A172 (cell line): ENCODE measurements at places on chromosomes 13 and 19. TPM values are rescaled to one million over a fixed set of nuclear protein-coding genes. Genes with fewer than 3 reads are reported as not detected.

DNA sequence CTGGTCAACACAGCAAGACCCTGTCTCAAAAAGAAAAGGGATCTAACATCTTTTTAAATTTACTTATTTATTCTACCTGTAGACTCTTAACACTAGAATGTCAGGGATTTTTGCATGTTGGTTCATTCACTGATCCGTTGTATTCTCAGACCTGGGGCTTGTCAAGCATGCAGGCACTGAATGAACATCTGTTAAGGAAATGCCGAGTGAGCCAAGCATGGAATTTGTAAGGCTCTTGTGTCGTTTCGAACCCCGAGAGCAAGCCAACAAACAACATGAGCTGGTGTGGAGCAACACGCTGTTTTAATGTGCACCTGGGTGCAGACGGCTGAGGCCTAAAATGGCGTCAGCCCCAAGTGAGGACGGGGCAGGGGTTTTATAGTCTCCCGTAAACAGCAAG is 10.0 kb upstream of the OR1M1 start:
- DNase-seq = no peak

- DNase-seq = no peak
Measured at GRCh38 chr19:23547156-23547555, 139.9 kb downstream of the ZNF675 start.

GRCh38 chr19:46069806-46070341 is 29.1 kb upstream of the IGFL4 start:
- peak; percentile 79 for DNase-seq

DNA sequence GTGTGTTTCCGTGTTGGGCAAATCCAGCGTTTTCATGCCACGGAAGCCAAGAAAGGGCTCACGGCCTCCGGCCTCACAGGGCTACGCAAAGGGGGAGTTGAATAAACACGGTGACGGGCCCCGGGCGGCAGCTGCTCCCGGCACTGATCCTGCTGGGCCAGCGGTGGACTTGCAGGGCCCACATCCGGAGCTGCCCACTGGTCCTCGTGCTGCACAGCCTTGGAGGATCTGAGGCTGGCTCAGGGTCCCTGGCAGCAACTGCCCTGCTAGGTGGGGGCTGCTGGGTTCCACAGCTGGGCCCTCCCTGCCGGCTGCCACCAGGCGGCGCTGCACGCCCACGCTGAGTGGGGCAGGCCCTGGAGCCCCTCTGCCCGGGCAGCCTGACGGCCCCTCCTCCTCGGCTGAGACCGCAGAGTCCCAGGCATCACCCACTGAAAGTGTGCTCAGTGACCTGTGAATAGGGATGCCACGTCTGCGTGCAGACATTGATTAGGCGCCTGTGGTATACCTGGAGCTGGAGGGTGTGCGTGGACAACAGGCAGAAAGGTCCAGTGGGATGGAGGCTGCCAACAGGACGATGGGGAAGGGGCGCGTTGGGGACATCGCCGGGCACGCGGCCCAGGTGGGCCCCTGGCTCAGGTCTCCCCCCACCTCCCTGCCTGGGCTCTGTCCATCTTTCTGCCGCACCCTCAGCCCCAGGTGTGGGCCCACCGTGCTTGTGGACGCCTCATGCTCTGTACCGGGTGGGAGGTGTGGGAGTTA is 5.3 kb upstream of the HCN2 start:
- no peak for DNase-seq

GRCh38 chr13:33958964-33959363 is 141.0 kb downstream of the RFC3 start:
- DNase-seq = no peak

GRCh38 chr19:2547721-2548120 is 71.8 kb downstream of the GADD45B start:
- no peak for DNase-seq

DNA sequence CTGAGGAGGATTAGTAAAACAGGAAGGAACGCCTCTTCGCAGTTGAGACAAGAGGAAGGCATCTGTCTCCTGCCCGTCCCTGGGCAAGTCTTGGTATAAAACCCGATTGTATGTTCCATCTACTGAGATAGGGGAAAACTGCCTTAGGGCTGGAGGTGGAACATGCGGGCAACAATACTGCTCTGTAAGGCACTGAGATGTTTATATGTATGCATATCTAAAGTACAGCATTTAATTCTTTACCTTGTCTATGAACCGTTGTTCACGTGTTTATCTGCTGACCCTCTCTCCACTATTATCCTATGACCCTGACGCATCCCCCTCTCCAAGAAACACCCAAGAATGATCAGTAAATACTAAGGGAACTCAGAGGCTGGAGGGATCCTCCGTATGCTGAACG is 722 bp upstream of the TIMM50 start:
- no peak for DNase-seq

DNA sequence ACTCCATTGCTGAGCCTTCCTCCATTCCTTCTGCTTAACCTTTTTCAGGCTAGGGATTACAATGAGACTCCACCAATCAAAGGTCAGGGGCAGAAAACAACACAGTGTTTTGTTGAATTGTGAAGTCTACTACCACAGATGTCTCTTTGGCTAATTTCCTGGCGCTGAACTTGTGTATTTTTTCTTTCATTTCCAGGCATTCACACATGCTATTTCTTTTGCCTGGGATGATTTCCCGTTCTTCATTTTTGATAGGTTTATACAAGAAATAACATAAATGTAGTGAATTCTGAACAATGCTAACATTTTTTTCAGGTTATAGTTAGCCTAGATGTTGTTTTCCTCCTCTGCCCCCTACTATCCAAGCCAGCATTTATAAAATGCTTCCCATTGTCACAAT is 64.3 kb downstream of the OLFM4 start:
- DNase-seq = no peak

DNA sequence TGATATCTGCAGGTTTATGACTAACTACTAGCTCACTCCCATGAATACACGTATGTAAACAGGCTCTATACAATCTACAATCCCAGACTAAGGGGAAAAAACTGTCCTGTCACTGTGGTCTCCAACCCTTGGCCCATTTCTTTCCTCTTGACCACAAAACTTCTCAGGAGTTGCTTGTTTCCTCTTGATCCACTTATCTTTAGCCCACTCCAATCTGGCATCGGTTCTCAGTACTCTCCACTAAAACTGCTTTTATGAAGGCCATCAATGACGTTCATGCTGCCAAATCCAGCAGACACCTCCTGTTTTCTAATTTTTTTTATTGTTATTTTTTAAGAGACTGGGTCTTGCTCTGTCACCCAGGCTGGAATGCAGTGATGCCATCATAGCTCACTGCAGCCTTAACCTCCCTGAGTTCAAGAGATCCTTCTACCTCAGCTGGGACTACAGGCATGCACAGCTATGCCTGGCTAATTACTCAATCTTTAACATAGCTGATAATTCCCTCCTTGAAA is 31.9 kb upstream of the USPL1 start:
- peak; percentile 41 for DNase-seq

GRCh38 chr19:53102756-53103233 is 427 bp downstream of the ZNF160 start:
- peak; percentile 32 for DNase-seq

DNA sequence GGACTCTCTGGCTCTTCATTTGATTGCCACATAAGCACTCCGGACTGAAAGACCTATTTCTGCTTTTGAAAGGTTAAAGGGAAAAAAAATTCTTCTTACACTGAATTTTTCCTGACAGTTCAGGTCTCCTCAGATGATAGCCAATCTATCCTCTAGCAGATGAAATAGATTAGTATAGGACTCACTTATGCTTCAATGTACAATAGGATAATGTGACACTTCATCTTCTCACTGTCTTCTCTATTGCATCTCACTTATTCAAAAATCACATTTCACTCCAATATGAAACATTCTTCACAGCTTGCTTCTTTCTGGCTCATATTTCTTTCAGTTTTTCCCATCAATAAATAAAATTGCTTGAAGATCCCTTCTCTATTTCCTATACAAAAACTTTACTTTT is 860.9 kb upstream of the SLITRK6 start:
- no peak for DNase-seq

DNA sequence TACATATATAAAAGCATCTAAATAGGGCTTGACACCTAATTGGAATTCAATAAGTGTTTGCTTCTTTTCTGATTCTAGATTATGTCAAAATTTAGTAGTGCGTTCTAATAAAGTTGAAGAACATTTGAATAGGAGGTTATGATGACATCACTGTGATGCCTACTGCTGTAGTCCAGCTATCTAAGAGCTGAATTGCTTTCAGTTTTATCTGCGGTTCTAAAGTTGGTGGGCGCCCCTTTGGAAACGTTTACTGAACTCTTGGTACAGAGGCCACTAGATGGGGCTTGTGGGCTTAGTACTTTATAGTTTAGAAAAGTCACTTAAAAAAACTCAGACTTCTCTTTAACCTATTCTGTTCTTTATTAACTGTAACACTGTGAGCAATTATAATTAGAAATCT is 776.9 kb downstream of the GPC5 start:
- peak; percentile 82 for DNase-seq

GRCh38 chr19:54461210-54461609 is 2.4 kb downstream of the LENG9 start:
- no peak for DNase-seq

- DNase-seq = no peak
Measured at GRCh38 chr13:112187527-112188297, 120.8 kb downstream of the SOX1 start.

DNA sequence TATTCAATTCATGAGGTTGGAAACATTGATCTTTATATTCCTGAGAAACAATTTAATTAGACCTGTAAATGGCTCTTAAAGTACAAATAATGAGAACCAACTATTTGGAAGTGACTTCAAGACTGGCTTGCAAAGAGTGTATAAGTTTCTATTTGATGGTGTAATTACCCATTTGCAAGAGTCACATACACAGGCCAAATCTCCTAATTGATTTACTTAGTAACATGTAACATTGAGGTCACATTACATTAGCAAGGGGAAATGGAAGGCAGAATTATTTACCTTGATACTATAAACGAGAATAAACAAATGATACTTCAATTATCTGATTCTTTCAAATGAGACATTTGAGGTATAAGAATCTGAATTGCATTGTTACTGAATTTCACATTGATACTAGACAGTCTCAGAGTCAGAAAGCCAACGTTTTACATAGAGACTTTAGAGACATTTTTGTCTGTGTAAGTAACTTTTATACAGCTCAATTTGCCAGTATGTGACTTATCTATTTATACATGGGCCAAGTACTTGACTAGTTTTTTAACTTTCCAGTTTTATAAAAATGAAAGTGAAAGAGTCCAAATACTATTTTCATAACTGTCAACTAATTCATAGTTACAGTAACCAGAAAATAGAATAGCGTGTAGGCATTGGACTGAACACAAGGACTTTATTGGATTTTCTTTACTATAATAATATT is 95.6 kb upstream of the RFC3 start:
- DNase-seq = no peak

GRCh38 chr13:48070942-48071341 is 24.0 kb downstream of the MED4 start:
- no peak for DNase-seq

DNA sequence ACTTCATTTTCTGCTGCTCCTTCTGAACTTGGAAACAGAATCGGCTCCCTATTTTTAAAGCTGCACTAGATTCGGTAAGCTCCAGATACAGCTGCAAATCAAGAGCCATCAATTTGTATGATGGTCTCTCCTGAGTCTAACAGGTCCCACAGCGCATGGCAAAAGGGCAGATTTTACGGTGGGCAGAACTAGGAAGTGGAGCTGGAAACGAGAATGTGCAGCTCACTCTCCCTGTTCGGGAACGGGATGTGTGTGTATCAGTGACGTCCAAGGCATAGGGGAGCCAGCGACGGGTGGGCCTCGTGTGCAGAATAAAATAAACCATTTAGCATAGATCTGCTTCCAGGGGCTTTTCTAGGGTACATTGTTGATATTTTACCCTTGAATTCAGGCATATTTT is 74.2 kb downstream of the COL4A1 start:
- no peak for DNase-seq

GRCh38 chr19:29115181-29115580 is 97.8 kb downstream of the UQCRFS1 start:
- DNase-seq = no peak

GRCh38 chr13:44305286-44305685 is 68.3 kb upstream of the SERP2 start:
- DNase-seq = no peak

GRCh38 chr13:111472083-111472482 is 151.6 kb downstream of the TEX29 start:
- no peak for DNase-seq

GRCh38 chr19:8085598-8086408 is 33.2 kb downstream of the CCL25 start:
- DNase-seq = peak; percentile 23

- no peak for DNase-seq
Measured at GRCh38 chr19:2242092-2242537, 5.5 kb downstream of the SF3A2 start.

DNA sequence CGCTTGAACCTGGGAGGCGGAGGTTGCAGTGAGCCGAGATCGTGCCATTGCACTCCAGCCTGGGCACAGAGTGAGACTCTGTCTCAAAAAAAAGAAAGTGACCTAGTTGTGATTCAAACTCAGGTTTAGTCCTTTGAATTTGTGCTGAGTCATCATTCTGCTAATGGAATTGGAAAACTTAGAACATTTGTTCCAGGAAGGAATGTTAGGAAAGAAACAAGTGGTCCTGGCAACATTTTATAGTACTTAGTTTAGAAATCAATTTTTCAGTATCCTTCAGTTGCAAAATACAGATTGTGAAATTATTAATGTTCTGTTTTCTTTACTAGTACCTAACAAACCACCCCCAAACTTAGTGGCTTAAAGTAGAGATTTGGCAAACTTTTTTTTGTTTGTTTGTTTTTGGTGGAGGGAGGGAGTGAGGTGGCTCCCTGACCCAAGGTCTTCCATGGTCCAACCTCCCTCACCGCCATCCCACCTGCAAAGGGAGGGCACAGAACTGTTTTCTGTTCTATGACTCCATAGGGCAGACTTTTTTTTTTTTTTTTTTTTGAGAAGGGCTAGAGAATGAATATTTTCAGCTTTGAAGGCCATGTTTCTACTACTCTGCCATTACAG is 9.2 kb upstream of the SULT2A1 start:
- no peak for DNase-seq

The CEACAM16 gene
- total RNA-seq = not detected in 2 replicates

The SBK2 gene
- 0.38 TPM in 1 of 2 replicates, not detected in the other for total RNA-seq

The RFPL4A gene
- total RNA-seq = not detected in 2 replicates

The ZNF415 gene
- total RNA-seq = 0.22 TPM in 1 of 2 replicates, not detected in the other

The MIA gene
- total RNA-seq = not detected in 2 replicates

The TEKTIP1 gene
- total RNA-seq = not detected in 2 replicates

The KLF12 gene
- total RNA-seq = 5.5 and 6.8 TPM in 2 replicates

The MED16 gene
- 15.2 and 17.2 TPM in 2 replicates for total RNA-seq

The GARIN5B gene
- not detected in 2 replicates for total RNA-seq
